ENCODE measurements at places on chromosomes 13 and 19. TPM values are rescaled to one million over a fixed set of nuclear protein-coding genes. Genes with fewer than 3 reads are reported as not detected.

SLC15A1 gene
- not detected for total RNA-seq

DNA sequence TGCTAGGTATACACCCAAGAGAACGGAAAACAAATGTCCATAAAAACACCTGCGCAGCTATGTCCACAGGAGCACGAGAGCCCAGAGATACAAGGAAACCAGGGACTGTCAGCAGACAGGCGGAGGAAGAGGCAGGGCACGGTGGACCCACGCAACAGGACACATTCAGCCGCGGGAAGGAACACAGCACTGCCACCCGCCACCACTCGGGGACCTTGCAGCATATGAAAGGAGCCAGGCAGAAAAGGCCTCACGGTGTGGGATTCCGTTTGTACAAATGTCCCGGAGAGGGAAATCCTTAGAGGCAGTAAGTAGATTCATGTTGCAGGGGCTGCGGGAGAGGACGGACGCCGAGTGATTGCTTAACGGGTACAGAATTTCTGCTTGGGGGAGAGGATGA is 7.8 kb downstream of the HSPBP1 start:
- no peak for DNase-seq

- DNase-seq: peak; percentile 84
Observed at GRCh38 chr19:50922317-50922853, 11.2 kb upstream of the KLK4 start.

GRCh38 chr13:28494778-28495537 is at the start of gene FLT1:
Gene FLT1, minus strand, starts transcription at chr13:28495128. Its CDS starts 285 bp downstream, at chr13:28494843.
- DNase-seq: no peak

Measured in H4 (cell line).